ENCODE measurements at places on chromosomes 3 and 15. TPM values are rescaled to one million over a fixed set of nuclear protein-coding genes. Genes with fewer than 3 reads are reported as not detected.

DNA sequence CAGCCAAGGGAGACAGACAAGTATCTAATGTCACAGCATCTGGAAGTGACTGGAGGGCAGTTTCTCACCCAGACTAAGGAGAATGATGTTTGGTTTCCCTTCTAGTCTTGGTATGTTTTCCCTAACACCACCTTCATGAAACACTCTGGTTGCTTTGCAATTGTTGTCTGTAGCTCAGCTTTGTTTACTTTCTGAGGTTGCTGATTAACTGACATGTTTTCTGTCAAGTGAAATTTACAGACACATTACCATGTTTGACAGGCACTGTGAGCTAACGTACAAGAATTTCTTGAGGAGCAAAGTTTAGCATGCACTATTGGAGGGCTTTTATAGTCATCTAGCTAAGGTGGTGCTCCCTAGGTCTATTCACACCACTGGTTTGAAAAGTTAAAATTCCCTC, 131.6 kb upstream of the NECTIN3 start:
- no peaks in the 10 kb centered on the region for H3K4me1 ChIP-seq
- H3K4me3 ChIP-seq = no peak overlapping the region
- H3K27me3 ChIP-seq = no peaks in the 10 kb centered on the region
- no peak overlapping the region for H3K27ac ChIP-seq
- H3K36me3 ChIP-seq = no peaks in the 10 kb centered on the region

DNA sequence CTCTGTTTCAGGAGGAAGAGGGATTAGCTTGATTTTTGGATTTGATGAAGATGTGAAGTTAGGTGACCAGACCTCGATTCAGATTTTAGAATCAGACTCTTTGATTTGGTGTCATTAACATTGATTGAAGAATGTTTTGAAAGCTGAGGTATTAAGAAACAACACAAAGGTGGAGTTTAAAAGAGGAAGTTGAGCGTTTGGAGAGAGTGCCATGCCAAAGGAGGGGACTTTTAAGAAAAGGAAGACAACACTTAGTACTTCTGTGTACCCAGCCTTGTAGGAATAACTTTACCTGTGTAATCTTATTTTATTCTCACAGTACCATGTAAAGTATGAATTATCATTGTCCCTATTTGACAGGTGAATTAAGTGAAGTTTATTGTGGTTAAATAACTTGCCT, 34.4 kb downstream of the PPARG start:
- DNase-seq = no peak
- peaks cover 11% of the 10 kb centered on the region for H3K4me1 ChIP-seq
- H3K4me3 ChIP-seq = no peak overlapping the region

DNA sequence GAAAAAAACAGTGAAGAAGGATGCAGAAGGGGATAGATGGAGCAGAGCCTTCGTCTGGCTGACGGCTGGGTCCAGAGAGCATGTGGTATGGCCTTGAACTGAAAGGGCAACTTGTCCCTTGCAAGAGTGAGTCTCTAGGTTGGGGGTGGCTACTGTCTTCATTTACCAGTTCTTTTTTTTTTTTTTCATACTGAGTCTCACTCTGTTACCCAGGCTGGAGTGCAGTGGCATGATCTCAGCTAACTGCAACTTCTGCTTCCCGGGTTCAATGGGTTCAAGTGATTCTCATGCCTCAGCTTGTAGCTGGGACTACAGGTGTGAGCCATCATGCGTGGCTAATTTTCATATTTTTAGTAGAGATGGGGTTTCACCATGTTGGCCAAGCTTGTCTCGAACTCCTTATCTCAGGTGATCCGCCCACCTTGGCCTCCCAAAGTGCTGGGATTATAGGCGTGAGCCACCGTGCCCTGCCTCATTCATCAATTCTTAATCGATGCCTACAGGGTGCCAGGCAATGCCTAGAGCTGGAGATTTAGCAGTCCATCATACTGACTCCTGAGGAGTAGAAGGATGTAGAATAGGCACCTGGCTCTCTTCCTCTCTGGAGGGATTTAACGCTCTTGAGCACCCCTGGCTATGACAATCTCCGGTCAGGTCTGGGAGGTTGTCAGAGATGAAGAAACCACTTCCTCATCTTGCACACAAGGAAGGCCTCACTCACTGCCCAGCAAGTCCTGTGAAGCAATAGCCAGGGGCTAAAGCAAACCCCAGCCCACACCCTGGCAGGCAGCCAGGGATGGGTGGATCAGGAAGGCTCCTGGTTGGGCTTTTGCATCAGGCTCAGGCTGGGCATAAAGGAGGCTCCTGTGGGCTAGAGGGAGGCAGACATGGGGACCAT, at the start of gene CAMP:
TSS of gene CAMP (plus strand) at position 880 of the 898 bp plus-strand sequence. CDS start at position 897, 17 bp downstream.
- no peaks in the 10 kb centered on the region for H3K4me1 ChIP-seq
- H3K27me3 ChIP-seq = no peaks in the 10 kb centered on the region
- no peak within 1 kb of the TSS for H3K4me3 ChIP-seq
- no peak within 1 kb of the TSS for H3K27ac ChIP-seq
- peak; percentile 82 for DNase-seq

GRCh38 chr3:161641287-161641686, 144.7 kb downstream of the OTOL1 start:
- H3K27me3 ChIP-seq = no peaks in the 10 kb centered on the region
- H3K4me1 ChIP-seq = no peaks in the 10 kb centered on the region
- no peak overlapping the region for H3K4me3 ChIP-seq
- DNase-seq = no peak
- no peak overlapping the region for H3K27ac ChIP-seq
- H3K36me3 ChIP-seq = no peaks in the 10 kb centered on the region

Gene PODXL2
- total RNA-seq = 1.9 TPM

Gene CFAP92
- total RNA-seq = not detected

All from right atrium auricular region (tissue), 2 donors.